ENCODE measurements at places on chromosomes 3 and 15.
A peak's percentile ranks its signal among the peaks of the same experiment; 100 is the strongest.

- DNase-seq, result peak; percentile 25
These were observed 79.2 kb downstream of the SRGAP3 start for GRCh38 chr3:9169956-9170850.

- DNase-seq, result peak; percentile 47
These were observed 70.7 kb downstream of the TOP2B start for GRCh38 chr3:25594007-25594502.

DNA sequence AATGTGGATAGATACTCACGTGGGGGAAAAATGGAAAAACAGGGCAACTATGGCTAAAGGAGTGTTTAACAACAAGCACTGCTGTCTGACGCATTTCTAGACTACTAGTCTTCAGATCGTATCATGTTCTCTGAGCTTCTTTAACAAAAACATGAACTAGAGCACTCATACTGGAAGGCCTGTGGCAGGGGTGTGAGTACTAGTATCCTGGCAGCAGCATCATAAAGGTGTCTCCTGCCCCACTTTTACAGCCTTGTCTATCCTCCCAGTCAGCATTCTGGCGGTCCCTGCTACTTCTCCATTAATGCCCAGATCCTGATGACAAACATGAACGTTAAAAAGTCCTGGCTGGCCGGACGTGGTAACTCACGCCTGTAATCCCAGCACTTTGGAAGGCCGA is 4.0 kb downstream of the FMN1 start:
- no peak for DNase-seq

- no peak for DNase-seq
These were observed 13.6 kb downstream of the TMOD3 start for GRCh38 chr15:51842852-51843737.

DNA sequence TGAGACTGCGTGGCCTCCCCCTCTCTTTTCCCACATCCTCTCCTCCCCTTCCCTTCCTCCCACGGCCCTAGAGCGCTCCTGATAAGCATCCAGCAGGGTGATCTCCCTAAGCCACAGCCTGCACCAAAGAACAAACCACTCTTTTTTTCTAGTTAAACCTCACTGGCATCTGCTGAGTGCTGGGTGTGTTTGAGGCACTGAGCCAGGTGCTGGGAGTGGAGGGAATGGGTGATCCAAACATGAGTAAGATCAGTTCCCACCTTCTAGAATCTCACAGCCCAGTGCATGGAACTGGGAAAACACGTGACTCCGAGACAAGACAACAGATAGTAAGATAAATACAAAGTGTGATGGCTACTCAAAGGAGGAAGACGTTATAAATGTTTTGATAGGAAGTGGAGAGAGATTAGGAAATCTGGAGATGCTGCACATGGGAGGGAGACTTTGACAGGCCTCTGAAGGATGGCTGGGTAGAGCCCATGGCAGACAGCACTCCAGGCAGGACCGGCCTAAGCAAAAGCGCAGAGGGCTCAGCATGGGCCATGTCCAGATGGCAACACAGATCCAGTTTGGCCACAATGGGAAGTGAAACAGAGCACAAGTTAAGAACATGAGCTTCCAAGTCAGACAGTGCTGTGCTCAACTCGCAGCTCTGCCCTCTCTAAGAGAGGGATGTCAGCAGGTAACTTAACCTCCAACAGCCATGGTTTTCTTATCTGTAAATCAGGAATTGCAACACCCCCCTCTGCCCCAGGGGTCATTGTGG is 55.6 kb downstream of the CCR3 start:
- no peak for DNase-seq

DNA sequence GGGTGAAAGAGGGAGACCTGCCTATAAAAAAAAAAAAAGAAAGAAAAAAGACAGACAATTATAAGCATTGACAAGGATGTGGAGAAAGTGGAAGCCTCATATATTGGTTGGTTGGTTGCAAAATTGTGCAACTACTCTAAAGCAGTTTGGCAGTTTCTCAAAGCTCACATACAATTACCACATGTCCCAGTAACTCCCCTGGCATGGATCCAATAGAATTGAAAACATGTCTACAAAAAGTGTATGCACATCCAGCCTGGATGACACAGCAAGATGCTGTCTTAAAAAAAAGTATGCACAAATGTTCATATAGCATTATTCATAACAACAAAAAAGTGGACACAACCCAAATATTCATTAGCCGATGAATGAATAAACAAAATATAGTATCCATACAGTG is 19.5 kb downstream of the SETMAR start:
- DNase-seq, result no peak

GRCh38 chr15:66387163-66388042 is 691 bp downstream of the MAP2K1 start:
- peak; percentile 54 for DNase-seq

- DNase-seq, result no peak
These were observed at the start of gene INSYN1 for GRCh38 chr15:73753250-73754130. TSS of gene INSYN1 (minus strand) at chr15:73753351. CDS start at chr15:73751130, 2,221 bp downstream.

DNA sequence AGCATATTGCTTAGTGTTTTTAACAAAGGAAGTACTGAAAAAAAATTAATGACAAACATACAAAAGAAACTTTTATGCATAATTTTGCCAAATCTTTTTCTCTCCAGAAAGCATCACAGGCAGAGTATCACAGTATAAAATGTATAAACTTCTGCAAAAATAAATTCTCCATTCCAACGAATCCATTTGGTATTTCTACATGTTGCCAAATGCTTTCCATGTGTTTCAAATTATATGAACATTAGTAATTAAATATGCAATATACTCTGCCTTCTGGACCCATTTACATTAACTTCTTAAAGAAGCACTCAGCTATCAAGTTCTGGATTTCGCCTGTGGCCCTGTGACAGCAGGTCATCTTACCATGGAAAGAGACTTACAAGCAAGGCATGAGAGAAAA is 189.1 kb upstream of the ALCAM start:
- no peak for DNase-seq

DNA sequence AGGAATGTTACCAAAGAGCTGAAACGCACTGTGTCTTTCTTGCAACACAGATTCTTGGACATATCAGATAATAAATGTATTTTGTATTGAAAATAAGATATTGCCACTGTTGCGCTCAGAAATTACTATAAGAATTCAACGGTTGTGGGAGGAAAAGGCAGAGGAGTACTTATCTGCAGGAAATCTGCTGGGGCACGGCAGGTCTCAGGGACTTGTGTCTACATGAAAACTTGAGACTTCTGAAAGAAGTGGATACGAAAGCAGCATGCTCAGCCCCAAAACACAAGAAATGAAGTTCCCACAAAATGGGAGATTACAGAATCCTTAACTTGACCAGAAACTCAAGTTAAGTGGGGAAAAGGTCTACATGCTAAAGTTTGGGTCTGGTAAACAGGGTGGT is 86.5 kb downstream of the IGSF11 start:
- no peak for DNase-seq

GRCh38 chr3:45321607-45322391 is 66.6 kb upstream of the LARS2 start:
- DNase-seq, result no peak

- DNase-seq, result no peak
These were observed 76.9 kb downstream of the OCA2 start for GRCh38 chr15:28022181-28022580.

GRCh38 chr3:131925571-131925970 is 109.2 kb downstream of the CPNE4 start:
- DNase-seq, result no peak

- DNase-seq, result no peak
These were observed 584.6 kb downstream of the MCTP2 start for GRCh38 chr15:94815914-94816313.

DNA sequence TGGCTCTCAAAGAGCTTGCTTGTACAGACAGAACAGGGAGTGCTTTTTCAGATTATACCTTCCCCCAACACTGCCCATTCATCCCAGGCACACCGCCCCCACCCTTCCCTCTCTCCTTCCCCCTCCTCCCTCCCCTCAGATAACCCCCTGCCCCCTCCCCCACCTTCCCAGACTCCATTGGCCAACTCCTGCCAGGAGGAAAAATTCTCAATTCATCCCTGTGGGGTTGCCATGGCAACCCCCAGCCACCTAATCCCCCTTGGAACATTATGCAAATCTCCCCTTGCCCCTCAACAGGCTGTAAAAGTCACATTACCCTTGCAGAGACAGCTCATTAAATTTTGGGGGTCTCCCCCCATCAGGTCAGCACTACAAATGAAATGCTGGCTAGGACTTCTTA is 14.3 kb downstream of the TLE3 start:
- DNase-seq, result no peak

- DNase-seq, result no peak
These were observed 92.9 kb downstream of the UBE3A start for GRCh38 chr15:25345943-25346342.

DNA sequence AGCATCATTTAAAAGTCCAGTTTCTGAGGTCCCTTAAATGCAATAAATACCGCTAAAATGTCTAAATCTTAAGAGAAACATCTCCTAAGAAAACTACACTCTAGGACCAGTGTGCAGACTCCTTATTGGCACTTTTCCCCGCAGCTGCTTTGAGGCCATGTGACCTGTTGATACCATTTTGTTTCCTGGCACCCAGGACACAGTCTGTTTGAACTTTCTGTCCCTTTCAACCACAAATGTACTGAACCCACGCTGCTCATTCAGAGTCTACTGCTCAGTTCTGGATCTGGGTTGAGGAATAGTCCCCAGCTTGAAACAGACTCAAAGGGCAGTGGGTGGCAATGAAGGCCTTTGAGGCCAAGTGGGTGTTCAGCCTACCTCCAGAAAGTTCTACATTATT is 17.1 kb downstream of the LDHAL6B start:
- DNase-seq, result no peak

GRCh38 chr15:95041297-95041696 is 809.9 kb downstream of the MCTP2 start:
- DNase-seq, result no peak

DNA sequence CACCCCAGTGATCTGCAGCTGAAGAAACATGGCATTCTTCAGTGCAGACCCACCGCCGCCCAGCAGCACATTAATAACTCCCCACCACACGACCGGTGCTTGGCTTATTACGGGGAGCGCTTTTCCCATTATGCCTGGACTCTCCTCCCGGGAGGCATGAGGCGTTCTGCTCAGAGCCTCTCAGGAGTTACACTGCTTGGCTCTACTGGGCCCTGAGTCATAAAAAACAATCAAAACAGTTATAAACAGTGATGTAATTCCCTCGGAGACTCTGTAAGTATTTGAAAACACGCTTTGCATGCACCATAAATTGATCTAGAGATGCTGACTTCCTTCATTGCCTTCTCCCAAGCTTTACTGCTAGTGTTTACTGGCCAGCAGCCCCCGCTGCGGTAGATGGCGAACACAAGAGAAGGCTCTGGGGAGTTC is 77.1 kb upstream of the SNRPA1 start:
- no peak for DNase-seq

DNA sequence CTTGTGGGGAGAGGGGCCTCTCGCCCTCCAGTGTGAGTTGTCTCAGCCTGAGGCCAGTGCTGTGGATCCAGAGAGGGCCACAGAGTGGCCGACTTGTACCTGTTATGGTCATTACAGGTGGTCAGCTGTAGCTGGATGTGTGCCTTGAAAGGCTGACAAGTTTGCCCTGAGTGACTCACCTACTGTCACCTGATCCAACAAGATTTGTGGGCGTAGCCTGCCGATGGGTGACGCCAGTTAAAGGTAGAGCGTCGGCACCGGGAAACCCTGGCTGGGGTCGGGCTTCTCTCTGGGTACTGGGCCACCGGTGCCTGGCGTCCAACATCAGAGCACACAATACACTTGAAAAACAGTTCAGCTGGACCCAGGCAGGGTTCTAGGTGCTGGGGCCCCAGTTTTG is 2.8 kb upstream of the ISG20 start:
- peak; percentile 89 for DNase-seq

DNA sequence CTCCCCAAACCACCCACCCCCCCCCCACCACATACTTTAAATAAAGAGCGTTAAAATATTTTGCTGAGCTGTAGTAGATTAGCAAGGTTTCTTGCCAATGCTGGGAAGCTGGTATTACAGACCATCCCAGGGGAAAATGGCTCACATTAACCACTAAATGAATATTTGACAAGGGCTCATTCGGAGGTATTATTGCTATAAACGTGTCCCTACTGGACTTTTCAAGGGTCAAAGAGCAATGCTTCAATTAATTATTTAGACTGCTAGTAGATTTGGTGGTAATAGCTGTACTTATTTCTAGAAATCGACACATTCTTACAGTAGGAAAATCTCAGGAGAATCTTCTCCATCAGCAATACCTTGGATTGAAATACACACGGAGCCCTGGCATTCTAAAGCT is 5.2 kb downstream of the SOX2 start:
- DNase-seq, result no peak
